ENCODE measurements at places on chromosomes 16 and 17.
A peak's percentile ranks its signal among the peaks of the same experiment; 100 is the strongest.

DNA sequence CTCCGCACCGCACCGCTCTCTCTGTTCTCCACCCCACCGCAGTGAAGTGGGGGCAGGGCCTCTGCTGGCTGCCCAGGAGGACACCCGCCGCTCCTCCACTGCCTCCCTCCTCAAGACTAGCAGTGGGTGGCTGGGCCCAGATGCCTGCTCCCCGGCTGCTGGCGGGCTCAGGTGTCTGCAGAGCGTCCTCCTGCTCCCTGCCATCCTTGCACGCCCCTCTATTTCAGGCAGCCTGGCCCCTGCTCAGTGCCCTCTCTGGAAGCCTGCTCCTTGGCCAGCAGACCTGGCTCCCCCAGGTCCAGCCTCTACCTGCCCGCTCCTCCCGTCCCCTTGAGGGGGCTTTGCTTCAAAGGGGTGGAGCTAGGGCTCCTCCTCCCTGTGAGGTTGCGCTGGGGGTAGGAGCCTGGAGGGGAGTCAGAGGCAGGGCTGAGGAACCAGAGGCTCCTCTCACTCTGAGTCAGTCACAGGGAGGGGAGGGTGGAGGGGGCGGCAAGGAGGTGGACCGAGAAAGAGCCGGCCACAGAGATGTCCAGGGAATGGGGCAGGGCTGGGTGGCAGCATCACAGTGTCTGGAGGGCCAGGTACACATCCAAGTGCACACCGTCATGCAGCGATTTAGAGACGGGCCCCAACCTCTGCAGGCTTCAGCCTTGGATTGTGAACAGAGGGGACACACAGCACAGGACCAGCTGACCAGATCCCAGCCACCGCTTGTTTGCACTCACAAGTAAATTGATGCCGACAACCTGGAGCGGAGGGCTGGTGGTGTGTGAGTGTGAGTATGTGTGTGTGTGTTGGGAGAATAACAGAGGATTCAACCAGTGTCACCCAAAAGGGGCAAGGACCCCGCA is 9.8 kb upstream of the TMEM92 start:
- DNase-seq: no peak

DNA sequence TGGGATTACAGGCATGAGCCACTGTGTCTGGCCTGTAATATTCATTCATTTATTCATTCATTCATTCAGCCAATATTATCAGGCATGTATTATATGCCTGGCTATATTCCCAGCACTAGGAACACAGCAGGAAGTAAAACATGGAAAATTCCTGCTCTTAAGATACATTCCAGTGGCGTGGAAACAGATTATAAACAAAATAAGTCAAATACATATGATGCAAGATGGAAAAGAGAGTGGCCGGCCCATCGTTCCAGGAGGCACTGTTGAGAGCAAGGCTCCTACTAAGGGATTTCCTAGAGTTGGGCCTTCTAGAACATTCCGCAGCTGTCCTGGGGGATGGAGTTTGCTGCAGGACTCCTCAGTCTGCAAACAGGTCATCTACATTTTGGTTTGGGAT is 17.7 kb downstream of the ADCY9 start:
- no peak for DNase-seq

- peak; percentile 86 for DNase-seq
Observed at GRCh38 chr17:82716203-82717010, at the start of gene FN3KRP. Gene FN3KRP (plus strand): TSS chr17:82716706. CDS start chr17:82716756, 50 bp downstream.

GRCh38 chr16:51095084-51095881 is 55.8 kb downstream of the SALL1 start:
- DNase-seq: no peak

DNA sequence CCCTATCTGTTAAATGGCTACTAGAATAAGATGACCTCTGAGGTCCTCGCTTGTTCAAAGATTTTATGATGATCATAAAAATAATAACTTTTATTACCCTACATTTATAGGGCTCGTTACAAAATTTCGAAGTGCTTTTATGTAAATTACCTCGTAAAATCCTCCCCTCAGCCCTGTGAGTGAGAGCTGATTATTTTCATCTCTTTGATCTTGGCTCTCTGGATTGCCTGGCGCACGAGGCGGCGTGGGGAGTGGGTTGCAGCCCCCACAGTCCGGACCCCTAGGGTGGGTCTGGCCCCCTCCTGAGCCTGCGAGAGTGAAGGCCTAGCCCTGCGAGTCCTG is 1.6 kb downstream of the SDK2 start:
- DNase-seq: no peak

- DNase-seq: no peak
Observed at GRCh38 chr17:74904687-74905409, 11.4 kb upstream of the FADS6 start.

DNA sequence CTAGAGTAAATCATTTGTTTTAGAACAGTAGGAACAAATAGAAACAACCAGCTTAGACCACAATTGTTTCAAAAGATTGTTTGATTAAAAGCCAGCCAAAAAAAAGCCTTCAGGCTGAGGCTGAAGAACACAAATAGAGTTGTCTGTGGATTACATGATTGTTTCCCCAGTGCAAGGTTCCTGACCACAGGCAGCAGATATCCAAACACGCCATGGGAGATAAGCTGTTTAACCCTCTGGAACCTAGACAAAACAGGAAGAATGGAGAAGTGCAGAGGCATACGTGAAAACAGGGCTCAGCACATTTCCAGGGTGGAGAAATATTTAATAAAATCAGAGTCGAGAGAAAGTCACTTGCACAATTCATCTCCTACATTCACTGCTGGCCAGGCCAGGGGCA is 21.0 kb downstream of the ATPAF2 start:
- no peak for DNase-seq

GRCh38 chr17:45753645-45754225 is 30.4 kb upstream of the CRHR1 start:
- DNase-seq: no peak

- no peak for DNase-seq
Observed at GRCh38 chr17:40480501-40481003, 20.9 kb downstream of the TNS4 start.

GRCh38 chr16:22692916-22693637 is 120.9 kb upstream of the HS3ST2 start:
- no peak for DNase-seq

- DNase-seq: no peak
Observed at GRCh38 chr17:15273141-15273793, 8.1 kb upstream of the PMP22 start.

DNA sequence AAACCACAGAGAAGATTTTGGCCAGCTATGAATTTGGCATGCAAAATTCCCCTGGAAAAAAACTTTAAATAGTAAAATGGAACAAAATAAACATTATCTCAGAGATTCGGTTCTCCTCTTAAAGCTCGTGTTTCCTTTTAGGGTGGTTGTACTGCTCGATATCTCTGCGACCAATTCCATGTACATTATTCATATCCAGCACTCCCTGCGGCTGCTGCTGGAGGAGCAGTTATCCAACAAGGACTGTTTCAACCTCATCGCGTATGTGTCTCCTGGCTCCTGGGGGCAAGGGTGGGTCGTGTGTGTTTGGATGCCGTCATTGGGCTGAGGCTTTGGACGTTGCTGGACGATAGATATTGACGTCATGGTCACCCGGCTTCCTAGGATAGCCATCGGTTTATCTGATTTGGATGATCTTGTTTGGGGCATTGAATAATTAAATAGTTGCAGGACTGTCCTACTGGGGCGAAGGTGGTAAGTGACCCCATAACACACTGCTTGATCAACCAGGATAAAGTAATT is 33.8 kb downstream of the VWA3A start:
- DNase-seq: no peak

DNA sequence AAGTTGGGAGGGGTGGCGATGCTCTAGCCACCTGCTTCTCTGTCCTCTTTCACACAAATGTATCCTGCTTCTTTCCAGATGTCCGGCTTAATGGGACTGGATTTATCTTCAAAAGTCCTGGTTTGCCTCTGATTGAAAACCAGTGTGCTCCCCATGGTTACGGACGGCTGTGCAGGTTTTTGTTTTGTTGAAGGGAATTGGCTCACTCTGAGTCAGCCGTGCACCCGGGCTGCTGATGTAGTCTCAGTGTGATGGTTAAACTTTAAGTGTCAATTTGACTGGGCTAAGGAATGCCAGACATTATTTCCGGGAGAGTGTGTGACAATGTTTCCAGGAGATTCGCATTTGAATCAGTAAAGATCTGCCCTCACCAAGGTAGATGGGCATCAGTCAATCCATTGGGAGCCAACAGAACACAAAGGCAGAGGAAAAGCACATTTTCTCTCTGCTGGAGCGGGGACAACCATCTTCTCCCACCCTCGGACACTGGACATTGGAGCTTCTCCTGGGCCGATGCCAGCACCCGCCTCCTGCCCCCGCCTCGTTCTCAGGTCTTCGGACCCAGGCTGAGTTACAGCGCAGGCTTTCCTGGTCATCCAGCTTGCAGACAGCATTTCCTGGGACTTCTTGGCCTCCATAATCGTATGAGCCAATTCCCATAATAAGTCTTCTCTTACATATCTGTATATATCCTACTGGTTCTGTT is 126.9 kb upstream of the TNRC6C start:
- no peak for DNase-seq

DNA sequence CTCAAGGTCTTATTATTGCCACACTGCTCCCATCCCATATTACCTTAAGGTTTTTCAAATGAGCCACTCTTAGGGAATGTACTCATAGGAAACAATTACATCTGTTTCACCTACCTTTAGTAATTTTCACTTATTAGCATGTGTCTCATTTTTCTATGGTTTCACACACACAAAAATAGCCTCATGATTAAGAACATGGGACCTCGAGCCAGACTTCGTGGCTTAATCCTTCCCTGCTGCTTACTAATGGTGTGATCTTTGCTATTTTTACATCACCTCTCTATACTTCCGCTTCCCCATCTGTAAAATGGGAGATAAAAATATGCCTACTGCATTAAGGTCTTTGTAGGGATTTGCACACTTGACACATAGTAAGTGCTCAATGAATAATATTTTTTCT is 38.5 kb downstream of the OTOA start:
- DNase-seq: no peak

DNA sequence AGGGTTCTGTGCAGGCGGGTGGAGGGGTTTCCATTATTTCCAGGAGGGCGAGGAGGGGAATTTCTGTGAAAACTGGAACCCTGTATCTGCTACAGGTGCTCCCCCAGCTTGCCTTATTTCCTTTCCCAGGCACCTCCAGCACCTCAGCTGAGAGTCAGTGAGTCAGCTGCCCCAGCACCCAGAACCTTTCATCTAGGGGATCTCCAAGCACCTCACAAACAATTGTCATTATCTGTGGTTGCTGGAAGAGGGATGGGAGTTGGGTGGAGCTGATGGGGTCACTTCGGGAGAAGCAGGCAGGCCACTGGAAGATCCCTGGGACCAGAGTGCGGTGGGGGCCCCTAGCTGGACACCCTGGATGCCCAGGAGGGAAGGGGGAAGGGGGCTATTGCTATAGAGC is 10.0 kb upstream of the CLUH start:
- DNase-seq: no peak

- no peak for DNase-seq
Observed at GRCh38 chr16:4556580-4556979, 440 bp downstream of the C16orf96 start.

- peak; percentile 38 for DNase-seq
Observed at GRCh38 chr17:79607940-79608623, 2.8 kb downstream of the RBFOX3 start.

GRCh38 chr17:80910043-80910442 is 81.6 kb upstream of the CHMP6 start:
- no peak for DNase-seq

DNA sequence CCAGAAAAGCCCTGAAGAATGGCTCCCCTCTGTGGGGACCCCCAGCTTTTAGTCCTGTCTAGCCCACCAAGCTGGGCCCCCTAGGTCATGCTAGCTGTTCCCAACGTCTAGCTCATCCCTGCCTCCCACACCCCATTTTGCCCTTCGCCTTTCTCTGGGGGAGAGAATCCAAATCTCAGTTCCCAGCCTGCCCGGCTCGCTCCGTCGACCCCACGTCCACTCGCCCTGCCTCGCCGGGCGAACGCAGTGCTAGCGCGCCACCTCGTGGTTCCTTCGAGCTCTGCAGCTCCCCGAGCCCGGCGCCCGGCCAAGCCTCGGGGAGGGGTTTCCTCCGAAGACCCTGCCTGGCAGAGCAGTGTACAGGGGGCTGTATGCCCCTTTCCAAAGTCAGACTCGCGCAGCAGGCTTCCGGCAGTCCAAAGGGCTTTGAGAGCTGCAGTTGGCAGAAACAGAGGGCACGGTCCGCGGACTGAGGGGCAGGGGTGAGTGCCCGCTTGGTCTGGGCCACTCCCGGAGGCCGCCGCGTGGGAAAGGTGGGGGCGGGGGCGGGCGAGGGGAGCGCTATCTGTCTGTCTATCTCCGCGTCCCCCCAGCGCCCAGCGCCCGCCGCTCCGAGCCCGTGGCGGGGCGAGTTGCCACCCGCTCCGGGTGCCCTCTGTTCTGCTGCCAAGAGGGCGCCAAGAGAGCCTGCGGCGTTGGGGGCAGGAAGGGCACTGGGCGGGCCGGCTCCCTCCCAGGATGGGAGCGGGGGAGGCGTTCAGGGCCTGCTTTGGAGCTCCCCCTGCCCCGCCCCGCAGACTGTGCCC is 1.7 kb upstream of the DLX3 start:
- peak; percentile 96 for DNase-seq

Data from H1 (cell line).